ENCODE measurements at places on chromosomes 6 and 20. TPM values are rescaled to one million over a fixed set of nuclear protein-coding genes. Genes with fewer than 3 reads are reported as not detected.

The HLA-DQA1 gene
- not detected for polyA plus RNA-seq

The PSORS1C2 gene
- polyA plus RNA-seq: not detected

The MED20 gene
- 21.2 TPM for polyA plus RNA-seq

The CCN2 gene
- 2.3 TPM for polyA plus RNA-seq

The GSTA3 gene
- polyA plus RNA-seq: not detected

The LKAAEAR1 gene
- 16.3 TPM for polyA plus RNA-seq

The SLC17A4 gene
- 0.10 TPM for polyA plus RNA-seq

The PRDM13 gene
- not detected for polyA plus RNA-seq

The COX4I2 gene
- polyA plus RNA-seq: not detected

The SLC26A8 gene
- not detected for polyA plus RNA-seq

The ADAM33 gene
- not detected for polyA plus RNA-seq

The SLC52A3 gene
- not detected for polyA plus RNA-seq

The FNDC1 gene
- polyA plus RNA-seq: not detected

The AGPAT4 gene
- polyA plus RNA-seq: 42.6 TPM

The ZBP1 gene
- polyA plus RNA-seq: not detected

The LRRC73 gene
- polyA plus RNA-seq: 4.7 TPM

The CPNE5 gene
- 9.5 TPM for polyA plus RNA-seq

The NOL4L gene
- polyA plus RNA-seq: 27.2 TPM
